Gastroesophageal sphincter (tissue), 4 donors: ENCODE measurements at places on chromosomes 16 and 17. TPM values are rescaled to one million over a fixed set of nuclear protein-coding genes. Genes with fewer than 3 reads are reported as not detected.

The KRTAP1-5 gene
- total RNA-seq = not detected

DNA sequence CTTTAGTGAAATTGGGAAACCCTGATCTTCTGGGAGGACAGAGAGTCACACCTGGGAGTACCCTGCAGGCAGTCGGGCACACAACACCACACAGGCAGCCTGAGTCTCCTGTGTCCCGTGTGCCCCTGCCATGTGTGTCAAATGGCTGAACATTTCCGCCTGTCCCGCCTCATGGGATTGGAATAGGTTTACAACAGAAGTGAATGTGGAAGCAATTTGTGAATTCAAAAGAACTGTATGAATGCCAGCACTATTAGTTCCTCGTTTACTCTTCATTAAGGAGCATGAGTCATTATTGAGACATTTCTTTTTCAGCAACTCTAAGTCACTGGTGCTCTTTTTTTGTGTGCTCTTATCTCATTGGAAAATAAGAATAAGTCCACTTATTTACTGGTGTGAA, 226.5 kb downstream of the PMP22 start:
- no peak for ATAC-seq

DNA sequence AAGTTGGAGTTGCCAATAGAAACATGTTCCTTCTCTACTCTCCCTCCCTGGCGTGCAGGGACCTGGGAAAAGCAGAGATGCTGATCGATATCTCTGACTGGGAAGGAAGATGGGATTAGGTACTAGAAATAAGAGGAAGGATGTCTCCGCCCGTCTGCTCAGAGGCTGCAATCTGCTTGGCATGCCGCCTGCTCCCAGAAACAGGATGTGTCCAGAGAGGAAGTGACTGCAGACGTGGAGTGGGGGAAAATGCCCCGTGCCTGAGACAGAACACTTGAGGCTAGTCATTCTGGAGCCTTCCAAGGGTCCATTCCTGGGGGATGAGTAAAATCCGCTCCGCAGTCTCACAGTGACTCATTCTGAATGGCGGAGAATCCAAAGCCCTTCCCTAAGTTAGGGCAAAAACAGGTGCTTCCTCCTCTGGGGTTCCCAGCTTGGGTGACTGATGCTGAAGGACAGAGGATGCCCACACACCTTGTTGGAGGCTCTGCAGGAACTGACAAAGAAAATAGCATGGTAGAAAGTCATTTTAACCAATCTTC, 45.0 kb upstream of the SMURF2 start:
- peak; percentile 94 for ATAC-seq

GRCh38 chr17:61815863-61816503, 47.3 kb downstream of the BRIP1 start:
- ATAC-seq = no peak

The PRR11 gene
- total RNA-seq = 1.7 TPM

The CDH11 gene
- total RNA-seq = 37.4 TPM

DNA sequence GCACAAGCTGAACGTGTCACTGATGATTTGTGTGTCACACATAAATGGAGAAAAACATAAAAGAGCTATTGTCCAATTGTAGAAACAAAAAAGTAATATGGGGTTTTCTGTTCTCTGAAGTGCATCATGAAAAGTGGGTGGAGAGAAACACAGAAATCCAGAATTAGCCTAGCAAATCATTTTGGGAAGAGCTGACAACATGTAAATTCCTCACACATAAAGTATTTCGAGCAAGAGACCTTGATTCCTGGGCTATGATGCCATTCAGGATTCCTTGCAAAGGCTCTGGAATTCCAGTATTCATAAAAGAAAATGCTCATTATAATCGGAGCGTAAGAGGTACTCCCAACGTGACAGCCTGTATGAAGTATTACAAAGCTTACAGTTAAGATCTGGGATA, 1.1 kb downstream of the DCUN1D3 start:
- ATAC-seq = no peak

GRCh38 chr17:77126519-77126918, 14.2 kb upstream of the SEC14L1 start:
- no peak for ATAC-seq

The RNF157 gene
- 2.5 TPM for total RNA-seq

The SLC6A4 gene
- 0.13 TPM for total RNA-seq

GRCh38 chr16:23651943-23652468, 10.7 kb downstream of the DCTN5 start:
- no peak for ATAC-seq

GRCh38 chr17:8284126-8284525, 4.3 kb upstream of the RANGRF start:
- ATAC-seq = no peak

DNA sequence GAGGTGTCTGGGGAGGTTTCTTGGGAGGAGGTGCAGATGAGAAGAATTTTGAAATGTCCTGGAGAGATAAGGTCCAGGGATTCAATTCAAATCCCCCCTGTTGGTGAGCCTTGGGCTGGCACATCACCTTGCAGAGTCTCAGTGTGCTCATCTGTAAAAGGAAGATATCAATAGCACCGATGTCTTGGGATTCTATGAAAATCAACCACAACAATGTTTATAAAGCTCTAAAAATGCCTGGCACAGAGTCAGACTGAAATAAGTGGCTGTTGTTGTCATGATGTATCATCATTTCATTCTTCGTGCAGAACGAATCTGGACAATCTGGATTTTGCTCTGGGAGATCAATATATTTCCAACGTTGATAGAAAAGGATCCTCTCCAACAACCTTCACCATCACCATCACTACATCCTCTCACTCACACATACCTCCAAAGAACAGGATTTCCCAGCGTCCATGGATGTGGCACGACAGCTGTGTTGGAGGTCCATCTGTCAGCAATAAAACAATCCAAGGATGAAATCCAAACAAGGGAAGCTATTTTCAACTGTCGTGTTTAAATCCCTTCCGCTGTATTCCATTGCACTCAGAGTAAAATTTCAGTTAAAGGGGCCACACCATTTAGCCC, 393.7 kb upstream of the DYNLRB2 start:
- ATAC-seq = no peak

- no peak for ATAC-seq
Observed at GRCh38 chr17:22454070-22454999, 762.0 kb downstream of the KCNJ18 start.
